ENCODE measurements at places on chromosomes 13 and 19. TPM values are rescaled to one million over a fixed set of nuclear protein-coding genes. Genes with fewer than 3 reads are reported as not detected.

GRCh38 chr13:114281351-114282040 lies at the start of gene UPF3A:
Gene UPF3A, plus strand, starts transcription at chr13:114281601. Its CDS starts 39 bp downstream, at chr13:114281640.
- DNase-seq, result peak; percentile 86

DNA sequence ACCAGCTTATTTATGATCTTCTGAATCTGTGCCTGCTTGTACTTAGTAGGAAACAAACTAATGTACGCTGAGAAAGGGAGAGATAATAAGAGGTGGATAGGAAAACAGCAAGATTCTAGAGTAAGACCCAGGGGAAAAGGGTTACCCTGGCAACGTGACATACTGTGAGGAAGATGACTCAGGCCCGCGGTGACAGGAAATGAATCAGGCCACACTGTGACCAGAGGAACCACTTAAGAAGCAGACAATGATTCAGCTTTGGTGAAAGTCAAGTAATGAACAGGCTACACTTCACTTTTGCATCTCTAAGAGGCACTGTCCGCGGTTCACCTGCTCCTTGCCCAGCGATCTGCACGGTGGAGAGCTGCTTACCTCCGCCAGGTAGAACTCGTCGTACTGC lies 158.2 kb downstream of the NALCN start:
- peak; percentile 57 for DNase-seq

The ARGLU1 gene
- 79.3 TPM for total RNA-seq

DNA sequence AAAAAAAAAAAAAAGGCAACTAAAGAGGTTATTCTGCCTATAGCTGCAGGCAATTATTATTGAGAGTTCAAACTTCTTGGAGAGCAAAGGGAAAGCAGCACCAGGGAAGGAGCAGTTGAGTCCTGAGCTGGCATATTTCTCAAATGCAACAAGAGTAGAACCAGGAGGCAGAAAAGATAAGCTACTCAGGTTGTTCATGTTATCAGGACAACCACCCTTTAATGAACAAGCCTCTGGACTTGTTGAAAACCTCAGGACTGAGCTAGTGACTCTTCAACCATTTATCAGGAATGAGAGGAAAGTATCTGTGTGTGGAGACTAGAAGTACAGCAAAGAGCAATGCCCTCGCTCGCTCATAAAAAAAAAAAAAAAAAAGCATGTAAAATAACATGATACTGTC lies 183.0 kb downstream of the KCTD12 start:
- no peak for DNase-seq

The SUPT5H gene
- total RNA-seq, result 211 TPM

DNA sequence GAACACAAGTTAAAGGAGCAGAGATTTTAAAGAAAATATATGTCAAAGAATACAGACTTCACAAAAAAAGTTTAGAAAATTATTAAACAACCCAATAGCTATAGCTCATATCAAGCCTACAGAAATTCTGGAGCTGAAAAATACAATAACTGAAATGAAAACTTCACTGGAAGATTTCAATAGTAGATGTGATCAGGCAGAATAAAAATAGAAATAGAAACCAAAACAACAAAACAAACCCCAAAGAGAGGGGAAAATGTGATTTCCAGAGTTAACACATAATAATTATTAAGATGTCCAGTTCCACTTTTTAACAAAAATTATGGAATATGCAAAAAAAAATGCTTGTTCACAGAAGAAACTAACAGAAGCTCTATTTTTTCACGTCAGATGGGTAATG lies 23.6 kb downstream of the LRRC63 start:
- DNase-seq, result no peak

The ZNF878 gene
- 1.3 TPM for total RNA-seq

The CNMD gene
- not detected for total RNA-seq

The HSD17B14 gene
- total RNA-seq, result 1.7 TPM

Data from activated naive CD4-positive, alpha-beta T cell treated with anti-CD3 and anti-CD28 coated beads, Interleukin-2, amount 50 U/mL, for 72 hours (primary cell).